ENCODE measurements at places on chromosomes 6 and 20.

DNA sequence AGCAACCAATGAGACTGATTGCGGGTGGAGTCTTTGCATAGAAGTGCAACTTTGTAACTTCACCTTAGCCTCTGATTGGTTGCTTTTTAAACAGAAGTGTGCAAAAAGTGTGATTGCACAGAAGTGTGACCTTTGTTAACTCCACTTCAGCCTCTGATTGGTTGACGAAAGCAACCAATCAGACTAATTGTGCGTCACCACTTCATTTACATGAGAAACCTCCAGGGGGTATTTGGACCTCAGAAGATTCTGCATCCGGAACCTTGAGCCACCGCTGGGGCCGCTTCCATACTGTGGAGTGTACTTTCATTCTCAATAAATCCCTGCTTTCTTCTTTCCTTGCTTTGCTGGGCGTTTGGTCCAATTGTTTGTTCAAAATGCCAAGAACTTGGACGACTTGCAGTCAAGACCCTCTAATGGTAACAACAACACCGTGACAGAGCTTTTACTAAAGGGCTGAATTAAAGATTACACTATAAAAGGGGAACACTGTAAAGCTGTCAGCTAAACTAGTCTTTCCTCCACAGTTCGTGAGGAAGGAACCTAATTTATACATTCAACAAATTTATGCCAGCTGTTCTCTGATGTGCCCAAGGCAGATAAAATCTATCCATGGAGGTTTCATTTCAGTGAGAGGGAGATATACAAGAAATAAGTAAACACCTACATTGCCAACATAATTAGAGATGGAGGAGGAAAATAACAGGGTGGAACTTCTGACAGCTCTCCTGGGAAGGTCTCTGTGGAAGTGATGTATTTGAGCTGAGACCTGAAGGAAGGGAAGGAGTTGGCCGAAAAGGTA is 1.4 kb upstream of the HECA start:
- no peak for DNase-seq

- no peak for DNase-seq
Observed at GRCh38 chr6:116307001-116307400, 27.3 kb upstream of the TSPYL1 start.

GRCh38 chr6:29926413-29927274 is 15.7 kb upstream of the HLA-A start:
- peak; percentile 67 for DNase-seq

GRCh38 chr6:1619673-1620503 is 10.2 kb downstream of the FOXC1 start:
- DNase-seq: peak; percentile 22

- no peak for DNase-seq
Observed at GRCh38 chr6:114534813-114535212, 192.0 kb upstream of the HS3ST5 start.

DNA sequence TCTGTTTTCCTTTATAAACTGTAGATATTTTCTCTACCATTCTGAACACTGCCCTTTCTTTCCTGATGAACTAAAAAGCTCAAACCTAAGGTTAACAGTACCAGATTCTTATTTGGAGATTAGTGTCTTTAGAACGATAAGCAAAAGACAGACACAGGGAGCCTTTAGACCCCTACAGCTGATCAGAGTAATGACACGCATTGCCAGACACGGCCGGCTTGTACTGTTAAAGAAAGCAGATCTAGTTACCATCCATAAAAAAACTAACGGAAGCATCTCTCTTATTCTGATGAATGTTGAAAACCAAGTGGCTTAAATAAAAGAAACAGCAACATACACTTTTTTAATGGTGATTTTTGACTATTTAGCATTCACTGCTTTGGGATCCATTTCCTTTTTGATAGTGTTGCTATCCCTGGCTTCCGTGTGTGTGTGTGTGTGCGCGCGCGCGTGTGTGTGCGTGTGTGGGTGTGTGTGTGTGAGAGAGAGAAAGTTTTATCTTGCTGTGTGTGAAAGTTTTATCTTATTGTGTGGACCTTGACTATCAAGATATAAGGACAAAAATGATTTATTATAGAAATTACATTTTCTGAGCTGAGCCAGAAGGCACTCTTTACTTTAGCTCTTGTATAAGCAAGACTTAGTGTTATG is 95.6 kb upstream of the SLC35B3 start:
- DNase-seq: peak; percentile 16

GRCh38 chr6:88013554-88013953 is 34.1 kb upstream of the SPACA1 start:
- no peak for DNase-seq

- DNase-seq: no peak
Observed at GRCh38 chr6:158316022-158316421, 3.8 kb downstream of the TULP4 start.

- peak; percentile 64 for DNase-seq
Observed at GRCh38 chr6:141464490-141464889, 668.2 kb upstream of the GJE1 start.

DNA sequence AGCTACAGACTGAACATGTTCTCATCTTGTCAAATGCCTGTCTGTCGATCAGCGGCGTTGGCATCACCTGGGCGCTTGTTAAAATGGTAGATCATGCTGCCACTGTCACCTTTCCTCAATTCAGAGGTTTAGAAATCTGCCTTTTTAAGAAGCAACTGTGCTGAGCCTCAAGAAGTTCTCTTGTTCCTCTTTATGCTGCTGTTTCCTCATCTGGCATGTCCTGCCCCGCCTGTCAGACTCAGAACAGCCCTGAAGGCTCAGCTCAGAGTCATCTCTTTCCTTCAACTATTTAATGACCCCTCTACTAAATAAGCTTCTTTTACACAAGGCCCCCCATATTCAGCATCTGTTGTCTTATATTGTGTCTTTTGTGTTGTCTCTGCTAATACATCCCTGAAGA is 368.2 kb downstream of the EPM2A start:
- no peak for DNase-seq

GRCh38 chr20:263701-264100 is 6.2 kb downstream of the DEFB132 start:
- no peak for DNase-seq

DNA sequence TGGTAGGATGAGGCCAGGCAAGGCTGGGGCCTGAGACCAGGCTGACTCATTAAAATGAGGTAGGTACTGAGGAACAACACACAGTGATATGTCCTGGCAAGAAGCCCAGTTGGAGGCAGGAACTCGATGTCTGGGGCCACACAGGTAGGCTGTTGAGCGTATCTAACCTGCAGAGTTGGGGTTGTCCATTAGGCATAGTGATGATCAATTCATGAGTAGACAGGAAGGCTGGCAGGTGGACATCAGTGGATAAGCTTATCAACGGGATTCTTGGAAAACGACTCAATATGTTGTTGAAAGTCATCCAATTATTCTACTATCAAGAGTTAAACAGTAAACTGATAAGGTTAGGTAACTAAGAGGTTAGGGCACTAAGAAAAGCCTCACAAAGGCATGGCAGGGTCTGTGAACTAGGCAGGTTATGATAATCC is 193.2 kb upstream of the COL21A1 start:
- DNase-seq: no peak

DNA sequence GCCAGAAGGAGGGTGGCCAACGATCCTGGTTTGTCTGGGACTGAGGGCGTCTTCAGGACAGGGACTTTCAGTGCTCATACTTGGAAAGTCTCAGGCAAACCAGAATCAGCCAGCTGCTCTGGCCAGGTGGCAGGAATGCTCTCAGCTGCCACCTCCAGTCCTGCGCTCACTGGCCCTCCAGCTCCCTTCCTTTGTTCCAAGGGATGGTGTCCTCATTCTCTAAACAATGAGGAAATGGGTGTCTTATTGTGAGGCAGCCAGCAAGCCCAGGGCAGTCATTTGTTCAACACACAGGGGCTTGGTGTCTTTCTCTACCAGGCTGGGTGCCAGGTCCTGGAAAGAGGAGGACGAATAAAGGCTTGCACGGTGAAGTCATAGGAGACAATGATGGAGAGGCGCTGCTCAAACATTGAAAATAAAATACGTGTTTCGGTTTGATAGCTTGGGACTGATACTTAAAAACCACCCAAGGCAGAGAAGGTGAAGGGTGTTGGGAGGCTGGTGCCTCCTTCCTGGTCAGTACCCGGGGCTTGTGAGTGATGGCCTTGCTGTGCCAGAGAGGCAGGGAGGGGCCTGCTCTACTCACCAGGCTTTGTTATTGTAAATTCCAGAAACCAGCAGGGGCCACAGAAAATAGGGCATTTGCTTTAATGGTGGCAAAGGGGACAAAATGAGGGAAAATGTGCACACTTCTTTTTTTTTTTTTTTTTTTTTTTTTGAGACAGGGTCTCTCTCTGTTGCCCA is 11.3 kb upstream of the TMEM181 start:
- DNase-seq: no peak

DNA sequence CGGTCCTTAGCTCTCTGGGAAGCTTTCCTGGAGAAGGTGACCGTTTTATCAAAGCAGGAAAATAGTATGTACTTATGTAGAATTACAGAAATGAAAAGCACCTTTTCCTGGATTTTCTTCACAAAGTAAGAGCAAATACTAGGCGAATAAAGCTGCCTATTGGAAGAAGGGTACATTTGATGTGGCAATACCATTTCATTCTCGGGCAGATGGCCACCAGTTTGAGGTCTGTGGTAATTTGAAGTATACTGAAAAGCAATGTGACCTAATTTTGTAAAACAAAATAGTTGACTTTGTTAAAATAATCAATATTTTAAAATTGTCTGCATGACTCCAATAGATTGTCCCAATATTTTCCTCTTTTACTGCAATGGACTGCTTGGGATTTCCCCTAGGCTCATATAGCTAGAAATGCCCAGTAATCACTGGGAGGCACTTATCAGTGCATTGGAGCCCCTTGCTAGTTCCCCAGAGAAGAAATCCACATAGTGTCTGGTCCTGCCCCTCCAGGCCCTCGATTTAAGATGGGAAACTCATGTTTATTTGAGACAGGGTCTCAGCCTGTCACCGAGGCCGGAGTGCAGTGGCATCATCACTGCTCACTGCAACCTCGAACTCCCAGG is 7.4 kb upstream of the UTRN start:
- DNase-seq: no peak

- no peak for DNase-seq
Observed at GRCh38 chr6:99458319-99458718, 33.2 kb upstream of the PNISR start.

DNA sequence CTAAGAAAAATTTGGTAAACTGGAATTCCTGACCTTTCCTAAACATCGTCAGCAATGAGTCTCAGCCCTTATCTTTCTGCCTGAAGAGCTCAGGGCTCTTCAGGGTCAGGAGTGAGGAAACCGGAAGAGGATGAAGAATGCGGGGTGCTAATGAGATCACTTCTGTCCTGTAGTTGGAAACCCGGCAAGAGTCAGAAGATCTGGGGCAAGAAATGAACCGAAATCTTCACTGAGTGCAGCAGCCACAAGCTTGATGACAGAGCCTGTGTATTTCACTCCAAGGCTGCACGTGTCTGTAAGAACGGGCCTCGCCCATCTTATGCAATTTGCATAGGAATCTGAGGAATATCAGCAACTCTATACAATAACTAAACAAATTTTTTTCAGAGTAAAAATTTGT is 60.4 kb upstream of the QKI start:
- DNase-seq: peak; percentile 33

DNA sequence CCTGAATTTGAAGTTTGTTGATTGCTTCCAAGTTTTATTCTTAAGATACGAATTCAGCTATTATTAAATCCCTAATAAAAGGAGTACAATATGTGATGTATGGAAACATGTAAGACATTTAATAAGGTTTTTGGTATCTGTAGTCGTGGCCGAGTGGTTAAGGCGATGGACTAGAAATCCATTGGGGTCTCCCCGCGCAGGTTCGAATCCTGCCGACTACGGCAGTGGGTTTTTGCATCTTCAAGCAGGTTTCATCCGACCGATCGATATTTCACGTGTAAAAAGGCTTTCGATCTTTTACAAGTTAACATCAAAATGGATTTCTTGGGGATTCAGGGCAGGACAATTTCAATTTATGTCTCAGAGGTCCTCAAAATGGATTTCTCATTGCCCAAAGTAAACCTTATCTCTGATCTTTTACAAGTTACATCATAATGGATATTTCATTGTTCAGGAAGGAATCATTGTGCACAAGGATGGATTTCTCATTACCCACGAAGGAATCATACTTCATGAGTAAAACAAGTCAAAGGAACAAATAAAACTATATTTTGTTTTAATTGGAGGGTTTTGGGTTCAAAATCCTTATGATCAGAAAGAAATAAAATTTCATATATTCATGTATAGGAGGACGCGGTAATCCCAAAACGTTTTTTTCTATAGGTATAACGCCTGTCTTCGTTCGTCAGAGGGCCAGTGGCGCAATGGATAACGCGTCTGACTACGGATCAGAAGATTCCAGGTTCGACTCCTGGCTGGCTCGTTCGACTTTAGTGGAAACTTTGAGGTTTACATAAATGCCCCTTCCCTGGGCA is 37.3 kb upstream of the BTN3A2 start:
- DNase-seq: peak; percentile 88

DNA sequence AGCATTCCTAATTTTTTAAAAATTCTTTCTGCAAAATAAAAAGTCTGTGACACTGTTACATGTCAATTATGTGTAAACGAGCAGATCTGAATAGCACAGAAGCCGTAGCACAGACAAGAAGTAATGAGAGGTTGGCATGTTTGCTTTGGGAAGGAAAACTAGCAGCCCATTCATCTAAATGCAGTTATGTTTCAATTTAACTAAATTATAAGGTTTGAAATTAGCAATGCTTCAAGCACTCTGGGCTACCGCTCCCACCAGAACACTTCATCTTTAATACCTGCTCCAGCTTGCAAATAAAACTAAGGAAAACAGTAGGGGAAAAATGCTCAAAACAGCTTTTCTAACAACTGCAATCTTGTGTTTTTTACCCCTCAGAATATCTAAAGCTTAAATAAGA is 73.9 kb downstream of the PTPRK start:
- DNase-seq: no peak

DNA sequence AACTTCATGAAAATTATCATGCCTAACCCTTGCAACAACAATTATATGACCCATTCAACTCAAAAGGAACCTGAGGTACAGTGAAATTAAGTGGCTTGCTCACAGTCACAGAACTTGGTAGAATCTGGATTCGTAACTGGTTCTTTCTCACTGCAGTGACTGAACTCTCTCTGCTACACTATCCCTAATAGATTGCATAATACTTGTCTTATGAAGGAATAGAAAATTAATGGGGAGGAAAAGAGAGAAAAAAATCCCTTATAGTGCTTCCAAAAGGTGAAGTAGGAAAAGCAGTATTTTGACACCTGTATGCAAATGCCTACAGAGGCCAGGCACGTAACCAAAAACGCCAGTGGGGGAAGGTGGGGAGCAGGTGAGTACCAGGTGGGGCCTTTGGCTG is 186.6 kb downstream of the LY86 start:
- no peak for DNase-seq
